ENCODE measurements at places on chromosomes 6 and 20. TPM values are rescaled to one million over a fixed set of nuclear protein-coding genes. Genes with fewer than 3 reads are reported as not detected.

Gene SLC52A3
- total RNA-seq, result 11.1 TPM

Gene SLC12A5
- 2.1 TPM for total RNA-seq

Gene BPIFA3
- total RNA-seq, result not detected

Gene OR12D3
- not detected for total RNA-seq

Gene NFATC2
- total RNA-seq, result 15.8 TPM

Gene PCSK2
- not detected for total RNA-seq

- DNase-seq, result no peak
Observed at GRCh38 chr6:63600136-63600535, 27.9 kb downstream of the LOC128125822 start.

GRCh38 chr6:167708501-167709094, 118.1 kb upstream of the AFDN start:
- DNase-seq, result no peak

GRCh38 chr6:121333196-121333595, 1.1 kb downstream of the TBC1D32 start:
- no peak for DNase-seq

- DNase-seq, result no peak
Observed at GRCh38 chr6:132934496-132934895, 120.1 kb downstream of the RPS12 start.

DNA sequence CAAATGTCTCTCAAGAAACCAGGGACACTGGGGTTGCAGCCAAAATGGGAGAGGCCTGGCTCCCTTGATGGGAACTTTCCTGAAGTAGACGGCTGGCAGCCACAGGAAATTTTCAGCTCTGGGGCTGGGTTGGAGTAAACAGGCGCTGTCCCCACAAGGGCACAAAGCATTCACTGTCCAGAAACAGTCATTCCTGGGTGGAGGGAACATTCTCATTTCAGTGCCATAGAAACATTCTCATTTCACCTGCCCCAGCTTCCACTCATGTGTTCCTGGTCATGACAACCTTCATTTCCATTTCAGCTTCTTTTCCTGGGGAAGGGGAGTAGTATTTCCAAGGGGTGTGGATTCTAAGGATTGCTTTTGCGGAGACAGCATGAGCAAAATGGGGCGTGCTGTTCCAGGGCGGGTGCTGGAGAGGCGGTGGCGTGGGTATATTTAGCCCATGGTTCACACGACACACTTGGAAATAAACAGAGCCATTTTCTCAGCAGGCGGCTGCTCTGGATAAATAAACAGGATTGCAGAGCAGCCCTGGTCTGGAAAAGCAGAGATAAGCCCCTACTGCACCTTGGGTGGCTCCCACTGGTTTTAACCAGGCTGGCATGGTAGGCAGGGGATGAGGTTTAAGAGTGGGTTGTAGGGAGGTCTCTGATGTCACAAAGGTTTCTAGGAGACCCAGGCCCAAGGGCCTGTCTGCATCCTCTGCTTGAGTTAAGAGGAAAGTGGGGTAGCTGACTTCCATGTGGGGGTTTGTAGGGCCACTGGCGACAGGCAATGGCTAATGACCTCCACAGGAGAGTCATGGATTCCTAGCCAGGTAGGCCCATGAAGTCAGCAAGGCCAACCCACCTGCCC, 32.9 kb downstream of the COX4I2 start:
- no peak for DNase-seq

DNA sequence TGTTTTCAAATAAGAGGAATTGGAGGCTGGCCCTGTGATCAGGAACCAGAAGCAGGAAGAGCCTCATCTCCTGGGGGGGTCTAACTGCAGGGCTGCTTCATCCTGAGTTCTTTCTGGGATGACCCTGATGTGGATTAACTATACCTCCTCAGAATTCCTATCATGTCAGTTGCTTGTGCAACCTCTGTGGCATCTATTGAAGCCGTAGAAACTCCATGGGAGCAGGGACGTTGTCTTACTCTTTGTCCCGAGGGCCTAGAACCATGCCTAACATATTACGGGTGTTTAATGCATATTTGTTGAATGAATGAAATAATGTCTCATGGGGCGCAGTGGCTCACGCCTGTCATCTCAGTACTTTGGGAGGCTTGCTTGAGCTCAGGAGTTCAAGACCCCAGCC, 110.1 kb upstream of the AGPAT4 start:
- DNase-seq, result no peak

DNA sequence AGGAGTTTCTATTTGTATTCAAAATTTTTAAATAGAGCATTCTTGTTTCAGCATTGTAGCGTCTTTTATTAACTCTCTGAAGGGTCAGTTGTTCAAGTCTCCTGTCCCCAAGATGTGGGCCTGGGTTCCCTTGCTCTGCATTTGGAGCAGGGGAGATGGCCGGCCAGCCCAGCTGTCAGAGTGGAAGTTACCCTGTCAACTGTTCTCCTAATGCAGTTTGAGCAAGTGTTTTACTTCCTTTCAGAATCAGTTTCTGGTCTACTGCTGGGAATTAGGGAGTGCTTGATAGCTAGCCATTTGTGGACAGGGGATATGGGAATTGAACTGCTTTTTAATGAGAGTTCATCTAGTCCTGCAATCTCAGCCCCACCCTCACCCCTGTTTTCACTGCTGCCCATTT, 116.6 kb downstream of the QKI start:
- DNase-seq, result no peak

DNA sequence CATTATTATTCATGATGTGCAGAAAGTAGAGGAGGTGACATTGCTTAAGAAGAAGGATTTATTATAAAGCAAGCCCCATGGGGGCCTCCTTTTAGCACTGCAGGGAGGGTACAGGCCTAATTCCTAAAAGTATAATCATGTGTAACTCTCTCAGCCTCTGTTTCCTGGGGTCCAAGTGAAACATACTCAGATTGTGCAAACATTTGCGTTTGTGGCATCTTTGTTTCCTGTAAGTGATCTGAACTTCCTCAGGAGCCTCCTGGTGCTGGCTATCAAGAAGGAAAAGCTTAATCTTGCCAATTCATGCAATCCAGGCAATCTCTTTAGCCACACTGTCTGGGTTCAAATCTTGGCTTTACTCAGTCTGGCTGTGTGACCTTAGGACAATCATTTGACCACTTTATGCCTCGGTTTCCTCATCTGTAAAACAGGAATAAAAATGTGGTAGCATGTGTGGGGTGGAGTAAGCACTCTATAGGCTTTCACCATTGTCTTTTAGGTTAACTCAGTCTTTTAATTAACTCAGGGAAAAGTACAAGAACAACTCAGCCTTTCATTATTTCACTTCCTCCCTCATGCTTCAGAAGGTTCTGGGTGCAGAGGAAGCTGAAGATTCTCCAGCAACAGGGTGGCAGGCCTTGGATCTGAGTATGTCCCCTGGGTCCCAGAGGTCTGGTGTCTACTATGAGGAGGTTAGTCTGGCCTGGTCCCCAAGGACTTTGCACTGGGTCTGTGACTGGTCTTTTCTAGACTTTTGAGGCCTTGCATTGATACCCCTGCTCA, 831 bp upstream of the SIRPB2 start:
- no peak for DNase-seq

- no peak for DNase-seq
Observed at GRCh38 chr6:119443993-119444641, 94.6 kb upstream of the MAN1A1 start.

GRCh38 chr6:111990214-111990613, 63.7 kb upstream of the CCN6 start:
- DNase-seq, result no peak

GRCh38 chr6:132021552-132022375, 70.6 kb upstream of the CCN2 start:
- DNase-seq, result no peak

DNA sequence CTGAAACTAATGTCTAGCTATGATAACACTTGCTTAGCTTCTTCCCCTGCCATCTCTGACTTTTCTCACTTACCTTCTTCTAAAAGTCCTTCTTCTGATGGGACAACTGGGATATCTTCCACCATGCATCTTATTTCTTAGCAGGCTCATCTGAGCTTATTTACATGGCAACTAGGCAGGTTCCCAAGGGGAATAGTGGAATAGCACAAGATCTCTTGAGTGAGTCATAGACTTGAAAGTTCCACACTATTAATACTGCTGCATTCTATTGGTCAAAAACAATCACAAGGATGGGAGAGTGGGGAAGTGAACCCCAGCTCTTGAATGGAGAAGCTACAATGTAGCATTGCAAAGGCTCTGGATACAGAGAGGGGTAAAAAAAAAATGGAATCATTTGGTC, 142.1 kb downstream of the HAO1 start:
- no peak for DNase-seq
